ENCODE measurements at places on chromosomes 2 and 18.

DNA sequence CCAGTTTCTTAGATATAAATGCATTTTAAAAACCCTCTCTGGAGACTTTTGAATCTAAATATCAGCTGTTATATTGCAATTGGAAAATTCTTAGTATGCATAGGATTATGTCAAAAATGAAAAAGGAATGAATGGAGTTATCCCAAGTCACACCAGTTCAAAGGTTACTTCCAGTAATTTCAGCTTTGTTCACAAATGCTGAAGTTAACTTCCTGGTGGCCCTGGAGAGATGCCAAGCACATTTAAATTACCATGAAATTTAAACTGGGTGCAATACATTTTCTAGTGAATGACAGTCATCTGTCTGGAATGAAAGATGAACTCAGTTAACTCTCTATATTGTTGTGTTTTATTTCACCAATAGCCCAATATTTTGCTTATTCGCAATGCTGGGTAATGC, 753.9 kb downstream of the SUCLG1 start:
- H3K4me1 ChIP-seq: no peaks in the 10 kb centered on the region
- H3K27ac ChIP-seq: no peak overlapping the region
- H3K4me3 ChIP-seq: no peak overlapping the region
- no peaks in the 10 kb centered on the region for H3K27me3 ChIP-seq

DNA sequence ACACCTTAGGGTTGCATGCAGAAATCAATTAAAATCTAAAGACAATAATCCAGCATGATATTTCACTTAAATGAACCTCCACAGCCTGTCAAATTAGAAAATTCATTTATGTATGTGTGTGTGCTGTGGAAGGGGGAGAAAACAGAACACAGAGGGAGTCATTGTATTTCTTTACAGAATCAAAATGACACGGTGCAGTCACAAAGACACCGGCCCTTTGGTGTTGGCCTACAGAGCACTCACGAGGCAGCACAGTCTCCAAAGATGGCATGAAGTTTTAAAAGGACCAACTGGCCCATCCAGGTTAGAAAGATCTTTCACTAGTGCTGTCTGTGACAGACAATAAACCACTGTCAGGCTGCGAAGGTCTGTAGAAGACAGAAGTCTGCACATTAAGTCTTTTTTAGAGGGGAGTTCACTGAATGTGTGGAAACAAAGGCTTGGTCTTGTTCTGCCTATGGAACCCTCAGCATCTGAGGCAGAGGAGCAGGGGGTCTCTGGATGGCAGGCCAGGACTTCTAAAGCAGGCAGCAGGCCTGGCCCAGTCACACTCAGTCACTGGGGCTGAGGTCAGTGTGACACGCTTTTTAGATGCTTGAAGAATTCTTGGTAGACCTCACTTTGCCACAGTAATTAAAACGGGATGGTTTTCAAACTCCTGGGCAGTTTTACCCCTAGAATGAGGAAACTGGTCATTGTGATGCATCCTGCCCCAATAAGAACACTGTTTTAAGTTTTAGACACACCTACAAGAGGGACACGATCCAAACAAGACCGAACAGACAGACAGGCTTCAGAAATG, 184.9 kb downstream of the AFF3 start:
- H3K4me3 ChIP-seq: no peak overlapping the region
- no peaks in the 10 kb centered on the region for H3K36me3 ChIP-seq
- H3K4me1 ChIP-seq: no peaks in the 10 kb centered on the region
- no peak overlapping the region for H3K27ac ChIP-seq
- no peaks in the 10 kb centered on the region for H3K27me3 ChIP-seq

GRCh38 chr2:202883987-202884675, 12.6 kb upstream of the ICA1L start:
- H3K27ac ChIP-seq: no peak overlapping the region
- no peaks in the 10 kb centered on the region for H3K27me3 ChIP-seq
- no peak overlapping the region for H3K4me3 ChIP-seq
- peaks cover 11% of the 10 kb centered on the region for H3K36me3 ChIP-seq

DNA sequence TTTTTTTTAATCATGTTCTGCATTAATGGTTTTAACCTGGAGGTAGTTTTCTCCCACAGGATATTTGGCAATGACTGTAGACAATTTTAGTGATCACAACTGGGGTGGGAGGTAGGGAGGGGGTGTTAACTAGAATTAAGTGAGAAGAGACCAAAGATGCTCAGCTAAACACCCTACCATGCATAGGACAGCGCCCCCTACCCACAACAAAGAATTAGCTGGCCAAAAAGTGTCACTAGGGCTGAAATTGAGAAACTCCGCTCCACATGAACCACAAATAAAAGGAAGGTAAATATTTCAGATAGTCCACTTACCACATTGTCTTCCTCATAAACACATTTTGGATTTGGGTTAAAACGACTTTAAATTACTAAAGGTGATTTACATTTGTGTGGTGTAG, 942.6 kb downstream of the SUCLG1 start:
- no peaks in the 10 kb centered on the region for H3K27me3 ChIP-seq
- no peaks in the 10 kb centered on the region for H3K36me3 ChIP-seq
- no peak for DNase-seq
- H3K4me1 ChIP-seq: no peaks in the 10 kb centered on the region
- H3K27ac ChIP-seq: no peak overlapping the region

DNA sequence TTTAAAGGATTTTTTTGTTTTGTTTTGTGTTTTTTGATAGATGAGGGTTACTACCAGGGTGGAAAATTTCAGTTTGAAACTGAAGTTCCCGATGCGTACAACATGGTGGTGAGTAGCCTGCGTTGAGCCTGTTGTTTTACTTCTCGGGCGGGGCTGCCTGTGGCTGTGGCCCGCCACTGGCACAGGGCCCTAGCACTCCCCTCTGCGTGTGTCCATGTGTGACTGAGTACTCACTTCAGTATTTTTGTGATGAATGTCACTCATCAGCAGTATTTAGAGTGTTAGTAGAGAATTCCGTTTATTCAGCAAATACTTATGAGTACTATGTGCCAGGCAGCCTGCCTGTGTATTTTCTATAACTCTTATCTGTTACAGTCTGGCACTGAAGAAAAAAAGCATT, 44.3 kb upstream of the SCLY start:
- H3K27me3 ChIP-seq: no peaks in the 10 kb centered on the region
- no peak for DNase-seq
- H3K4me1 ChIP-seq: no peaks in the 10 kb centered on the region
- H3K27ac ChIP-seq: no peak overlapping the region
- H3K4me3 ChIP-seq: no peak overlapping the region

GRCh38 chr2:111990856-111991255, 64.2 kb upstream of the TMEM87B start:
- no peak overlapping the region for H3K27ac ChIP-seq
- H3K27me3 ChIP-seq: no peaks in the 10 kb centered on the region
- no peak for DNase-seq
- no peaks in the 10 kb centered on the region for H3K36me3 ChIP-seq

DNA sequence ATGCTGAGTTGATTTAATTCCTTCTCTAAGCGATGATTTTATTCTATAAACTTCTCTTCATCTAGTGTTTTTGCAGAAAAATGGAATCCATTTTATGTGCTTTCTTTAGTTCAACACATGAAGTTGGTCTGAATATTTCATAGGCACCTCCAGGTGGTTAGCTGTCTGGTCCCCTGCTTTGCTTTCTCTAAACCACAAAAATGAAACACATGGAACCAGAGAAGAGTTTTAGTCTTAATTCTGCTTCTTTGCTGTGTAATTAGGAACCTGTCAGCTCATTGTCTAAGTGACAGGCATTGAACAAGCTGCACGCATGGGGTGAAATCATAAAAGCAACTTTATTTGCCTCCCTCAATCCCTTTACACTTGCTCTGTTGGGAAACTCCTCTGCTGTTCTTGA, 150.4 kb downstream of the PIK3C3 start:
- no peak overlapping the region for H3K4me3 ChIP-seq
- H3K36me3 ChIP-seq: no peaks in the 10 kb centered on the region
- DNase-seq: no peak
- no peaks in the 10 kb centered on the region for H3K27me3 ChIP-seq
- no peak overlapping the region for H3K27ac ChIP-seq

DNA sequence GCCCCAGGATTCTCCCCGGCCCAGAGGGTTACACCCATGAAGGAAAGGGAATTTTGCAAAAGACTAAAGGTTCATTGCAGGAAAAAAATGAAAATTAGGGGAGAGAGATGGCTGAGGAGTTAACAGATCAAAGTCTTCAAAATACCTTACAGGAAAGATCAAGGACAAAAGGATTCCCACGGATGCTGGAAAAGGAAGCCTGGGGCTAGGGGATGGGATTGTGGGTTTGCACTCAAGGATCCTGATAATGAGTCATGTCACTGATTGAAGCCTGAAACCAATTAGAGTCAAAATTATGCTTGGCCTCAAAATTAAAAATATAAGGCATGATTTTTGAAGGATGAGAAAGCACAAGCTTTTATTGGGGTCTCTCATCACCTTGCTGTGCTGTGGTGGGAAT, 32.6 kb upstream of the COPS8 start:
- no peak for DNase-seq
- no peak overlapping the region for H3K27ac ChIP-seq
- H3K27me3 ChIP-seq: no peaks in the 10 kb centered on the region
- H3K4me3 ChIP-seq: no peak overlapping the region
- no peaks in the 10 kb centered on the region for H3K4me1 ChIP-seq
- H3K36me3 ChIP-seq: no peaks in the 10 kb centered on the region

GRCh38 chr2:144331674-144332355, 188.1 kb downstream of the ZEB2 start:
- H3K4me3 ChIP-seq: peak overlapping the region; percentile 60
- H3K27ac ChIP-seq: peak overlapping the region; percentile 71
- H3K36me3 ChIP-seq: no peaks in the 10 kb centered on the region
- peak; percentile 82 for DNase-seq
- no peaks in the 10 kb centered on the region for H3K27me3 ChIP-seq

GRCh38 chr2:10441948-10442347, 6.2 kb downstream of the ODC1 start:
- no peaks in the 10 kb centered on the region for H3K27me3 ChIP-seq
- no peak overlapping the region for H3K4me3 ChIP-seq
- no peak overlapping the region for H3K27ac ChIP-seq
- DNase-seq: no peak
- peaks cover 60% of the 10 kb centered on the region for H3K36me3 ChIP-seq

GRCh38 chr2:96174251-96175144, 29.3 kb upstream of the DUSP2 start:
- H3K27ac ChIP-seq: no peak overlapping the region
- peak; percentile 75 for DNase-seq
- peaks cover 7% of the 10 kb centered on the region for H3K4me1 ChIP-seq
- H3K27me3 ChIP-seq: no peaks in the 10 kb centered on the region
- H3K4me3 ChIP-seq: no peak overlapping the region

DNA sequence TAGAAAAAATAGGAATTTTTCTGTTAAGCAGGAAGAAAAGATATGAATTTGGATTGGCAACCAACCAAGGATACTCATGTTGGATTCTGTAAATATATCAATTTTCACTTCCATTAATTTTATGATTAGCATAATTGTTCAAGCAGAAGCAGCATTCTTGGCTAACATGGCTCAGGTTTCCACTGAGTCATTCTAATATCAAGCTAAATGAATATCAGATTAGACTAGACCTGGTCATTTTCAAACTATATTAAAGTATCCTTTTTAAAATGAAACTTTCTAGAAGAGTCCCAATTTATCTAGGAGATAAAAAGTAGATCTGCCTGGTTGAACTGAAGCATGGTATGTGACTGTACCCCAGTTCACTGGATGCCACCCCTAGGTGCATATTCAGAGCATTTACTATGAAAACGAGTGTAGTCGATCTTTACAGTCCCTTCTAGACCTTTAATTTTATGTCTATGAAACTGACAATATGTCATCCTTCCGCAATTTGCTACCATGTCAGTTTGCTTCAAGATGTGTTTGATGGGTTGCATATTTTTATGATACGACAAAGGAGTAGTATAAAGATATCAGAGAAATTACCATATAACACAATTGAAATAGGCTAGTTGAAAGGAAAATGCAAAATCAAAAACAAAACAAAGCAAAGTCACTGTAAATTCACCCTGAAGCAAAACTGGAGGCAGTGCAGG, 704.9 kb downstream of the ERBB4 start:
- no peaks in the 10 kb centered on the region for H3K27me3 ChIP-seq
- no peaks in the 10 kb centered on the region for H3K36me3 ChIP-seq
- no peaks in the 10 kb centered on the region for H3K4me1 ChIP-seq
- H3K27ac ChIP-seq: no peak overlapping the region

DNA sequence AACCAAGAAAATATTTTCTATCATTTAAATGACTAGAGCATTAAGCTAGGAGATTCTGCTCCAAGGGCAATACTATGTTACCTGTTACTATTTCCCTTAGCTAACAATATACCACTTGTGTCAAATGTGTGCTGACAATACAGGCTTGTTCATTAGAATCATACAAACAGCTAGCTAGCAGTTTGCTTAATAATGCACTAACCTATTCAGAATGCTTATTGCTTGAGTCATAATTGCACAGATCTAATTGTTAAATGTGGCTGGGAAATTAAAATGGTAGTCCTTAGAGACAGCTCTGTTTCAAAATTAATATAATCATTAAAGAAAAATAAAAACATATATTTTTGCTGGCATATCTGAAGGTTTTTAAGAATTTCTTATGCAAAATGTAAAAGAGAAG, 344.2 kb downstream of the ERBB4 start:
- H3K27me3 ChIP-seq: no peaks in the 10 kb centered on the region
- no peak overlapping the region for H3K27ac ChIP-seq
- no peaks in the 10 kb centered on the region for H3K36me3 ChIP-seq
- H3K4me1 ChIP-seq: no peaks in the 10 kb centered on the region
- no peak for DNase-seq

DNA sequence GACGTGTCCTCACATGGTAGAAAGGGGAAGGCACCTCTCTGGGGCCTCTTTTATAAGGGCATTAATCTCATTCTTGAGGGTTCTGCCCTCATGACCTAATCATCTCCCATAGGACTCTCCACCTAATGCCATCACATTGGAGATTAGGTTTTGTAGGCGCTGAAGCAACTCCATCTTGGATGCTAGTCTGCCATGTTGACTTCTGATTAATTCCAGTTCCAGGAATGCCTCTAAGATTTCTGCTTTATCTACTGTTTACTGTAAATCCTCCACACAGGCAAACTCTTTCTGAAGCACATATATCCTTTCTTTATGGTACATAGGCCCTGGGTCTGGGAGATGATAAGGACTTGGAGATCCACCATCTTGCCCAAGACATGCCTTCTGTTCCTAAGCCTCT, 49.3 kb upstream of the YWHAQ start:
- H3K27me3 ChIP-seq: no peaks in the 10 kb centered on the region
- H3K4me3 ChIP-seq: no peak overlapping the region
- H3K4me1 ChIP-seq: peaks cover 20% of the 10 kb centered on the region
- no peaks in the 10 kb centered on the region for H3K36me3 ChIP-seq
- no peak overlapping the region for H3K27ac ChIP-seq

GRCh38 chr2:208253600-208254117, 1.2 kb downstream of the IDH1 start:
- no peak for DNase-seq
- peaks cover 9% of the 10 kb centered on the region for H3K36me3 ChIP-seq
- peaks cover 12% of the 10 kb centered on the region for H3K4me1 ChIP-seq

DNA sequence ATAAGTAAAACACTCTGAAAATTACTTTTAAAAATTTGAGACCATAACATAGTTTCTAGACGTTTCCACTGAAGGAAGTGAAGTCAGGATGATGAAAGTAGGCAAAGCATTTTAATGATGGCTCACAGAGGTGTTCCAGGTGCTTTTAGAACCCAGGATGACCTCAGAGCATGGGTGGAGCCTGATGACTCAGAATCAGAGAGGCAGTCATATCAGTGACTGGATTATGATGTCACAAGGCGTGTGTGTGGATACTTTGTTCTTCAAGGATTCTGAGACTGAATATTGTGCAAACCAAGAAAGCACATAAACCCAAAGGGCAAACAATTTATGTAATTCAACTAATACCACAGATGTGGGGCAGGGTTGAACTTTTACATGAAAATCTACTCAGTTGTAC, 208.0 kb upstream of the FBXO11 start:
- H3K27me3 ChIP-seq: no peaks in the 10 kb centered on the region
- H3K4me1 ChIP-seq: peaks cover 7% of the 10 kb centered on the region
- no peak overlapping the region for H3K27ac ChIP-seq
- DNase-seq: no peak

Data from CD8-positive, alpha-beta memory T cell (primary cell).